Large intestine (tissue), 12 donors: ENCODE measurements at places on chromosomes 1 and 21. TPM values are rescaled to one million over a fixed set of nuclear protein-coding genes. Genes with fewer than 3 reads are reported as not detected.

DNA sequence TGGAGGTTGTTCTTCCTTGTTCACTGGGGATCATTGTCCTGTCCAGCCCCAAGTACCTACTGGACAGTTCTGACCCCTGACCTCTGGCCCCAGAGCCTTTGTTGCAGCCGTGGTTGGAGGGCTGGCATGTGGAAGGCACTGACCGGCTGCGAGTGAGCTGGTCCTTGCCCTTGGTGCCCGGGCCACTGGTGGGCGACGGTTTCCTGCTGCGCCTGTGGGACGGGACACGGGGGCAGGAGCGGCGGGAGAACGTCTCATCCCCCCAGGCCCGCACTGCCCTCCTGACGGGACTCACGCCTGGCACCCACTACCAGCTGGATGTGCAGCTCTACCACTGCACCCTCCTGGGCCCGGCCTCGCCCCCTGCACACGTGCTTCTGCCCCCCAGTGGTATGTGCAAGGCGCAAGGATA lies 11.4 kb downstream of the TIE1 start:
- no peak for DNase-seq

- DNase-seq, result no peak
These were observed 753.3 kb downstream of the LTN1 start for GRCh38 chr21:28239340-28239739.

DNA sequence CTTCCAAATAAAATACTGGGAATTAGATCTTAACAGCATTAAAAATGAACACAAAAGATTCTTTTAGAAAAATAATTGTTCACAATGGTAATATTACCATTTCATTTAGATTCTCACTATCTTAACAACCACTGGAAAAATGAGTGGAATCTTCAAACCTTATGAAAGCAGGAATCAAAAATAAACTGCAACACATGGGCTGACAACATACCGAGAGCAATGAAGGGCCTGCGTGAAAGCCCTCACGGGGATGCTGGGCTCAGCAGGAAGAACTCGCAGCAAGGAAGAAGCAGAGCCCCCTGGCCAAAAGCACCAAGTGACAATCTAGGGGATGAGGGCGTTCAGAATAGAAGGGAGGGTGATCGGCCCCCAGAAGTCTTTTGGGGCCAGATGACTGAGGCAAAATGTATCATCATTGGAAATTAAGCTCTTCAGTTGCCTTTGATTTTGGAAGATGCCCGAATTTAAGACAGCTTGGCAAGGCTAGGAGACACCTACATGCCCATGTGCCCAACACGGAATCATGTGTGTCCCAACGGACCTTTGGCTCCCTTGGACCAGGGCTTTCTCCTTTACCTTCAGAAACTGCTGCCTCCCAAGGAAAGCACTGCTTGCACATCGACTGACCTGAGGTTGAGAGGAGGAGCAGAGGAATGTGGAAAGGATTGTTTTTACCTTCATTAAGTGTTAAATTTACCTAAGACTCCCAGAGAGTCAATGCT lies 103.9 kb downstream of the TGFBR3 start:
- DNase-seq, result no peak

- DNase-seq, result no peak
These were observed 346.5 kb upstream of the PLD5 start for GRCh38 chr1:242870966-242871365.

GRCh38 chr1:25550683-25551310 lies 7.4 kb downstream of the LDLRAP1 start:
- no peak for DNase-seq

GRCh38 chr1:11735531-11735853 lies 444 bp upstream of the AGTRAP start:
- peak; percentile 8 for DNase-seq

DNA sequence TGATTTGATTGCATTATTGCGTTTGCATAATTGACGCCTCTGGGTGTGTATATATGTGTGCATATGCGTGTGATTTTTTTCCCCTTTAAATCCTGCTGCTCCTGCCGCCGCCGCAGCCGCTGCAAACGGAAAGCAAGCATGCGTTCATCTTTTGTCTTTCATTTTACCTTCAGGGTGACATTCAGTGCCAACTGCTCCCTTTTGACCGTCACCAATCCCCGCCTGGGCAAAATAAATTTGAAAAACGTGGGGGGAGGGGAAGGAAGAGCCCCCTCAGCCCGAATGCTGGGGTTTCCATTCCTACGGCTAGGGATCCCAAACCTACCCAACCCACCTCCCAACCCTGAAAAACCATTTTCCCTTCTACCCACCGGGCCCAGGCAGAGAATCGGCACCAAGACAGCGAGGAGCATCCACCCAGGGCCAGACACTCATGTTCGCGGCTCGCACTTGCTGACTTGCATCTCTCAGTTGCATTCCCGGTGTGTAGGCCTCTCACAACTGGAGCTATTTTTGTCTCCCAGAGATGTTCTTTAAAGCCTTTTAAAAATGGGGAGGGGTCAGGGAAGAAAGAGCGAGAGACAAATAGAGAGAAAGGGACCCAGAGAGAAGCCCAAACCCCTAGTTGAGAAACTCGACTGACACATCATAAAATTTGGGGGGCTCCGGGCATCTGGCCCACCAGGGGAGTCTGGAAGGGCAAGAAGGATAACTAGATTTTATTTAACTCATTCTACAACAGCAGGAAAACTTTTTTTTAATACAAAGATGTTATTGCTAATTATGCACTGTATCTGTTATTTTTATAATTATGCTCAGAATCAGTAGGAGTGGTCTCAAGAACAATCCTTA lies 367.1 kb upstream of the ESRRG start:
- DNase-seq, result no peak

- DNase-seq, result peak; percentile 86
These were observed 3.3 kb downstream of the RIPPLY3 start for GRCh38 chr21:37009740-37010341.

DNA sequence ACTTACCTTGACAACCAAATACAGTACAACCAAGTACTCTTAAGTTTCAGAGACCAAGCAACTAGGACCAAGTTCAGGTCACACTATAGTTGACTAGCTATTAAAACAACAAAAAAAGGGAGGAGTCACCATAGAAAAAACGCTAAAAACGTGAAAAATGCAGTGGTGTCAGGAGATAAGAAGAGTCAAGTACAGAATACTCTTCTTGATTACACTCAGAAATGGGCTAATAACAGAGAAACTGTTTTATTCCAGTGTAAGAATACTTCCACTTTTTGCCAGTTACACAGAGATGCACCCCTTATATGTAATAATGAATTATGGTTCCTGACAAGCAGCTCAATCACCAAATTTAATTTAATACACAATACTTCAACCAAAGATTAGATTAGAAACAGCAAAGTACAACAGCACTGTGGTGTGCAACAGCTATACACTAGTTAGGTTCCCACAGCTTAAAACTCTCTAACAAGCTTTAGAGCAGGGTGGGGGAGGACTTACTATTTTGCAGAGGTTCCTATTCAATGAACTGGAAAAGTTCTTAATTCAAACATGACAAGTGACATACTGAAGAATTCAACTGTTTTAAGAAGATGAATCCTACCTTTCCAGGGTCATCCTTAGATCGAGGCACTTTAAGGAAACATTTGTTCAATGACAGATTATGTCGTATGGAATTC lies 70.4 kb downstream of the FOXJ3 start:
- no peak for DNase-seq

- DNase-seq, result no peak
These were observed 37.0 kb upstream of the CAMK1G start for GRCh38 chr1:209546390-209547085.

GRCh38 chr1:97833881-97834280 lies 87.0 kb downstream of the DPYD start:
- no peak for DNase-seq

DNA sequence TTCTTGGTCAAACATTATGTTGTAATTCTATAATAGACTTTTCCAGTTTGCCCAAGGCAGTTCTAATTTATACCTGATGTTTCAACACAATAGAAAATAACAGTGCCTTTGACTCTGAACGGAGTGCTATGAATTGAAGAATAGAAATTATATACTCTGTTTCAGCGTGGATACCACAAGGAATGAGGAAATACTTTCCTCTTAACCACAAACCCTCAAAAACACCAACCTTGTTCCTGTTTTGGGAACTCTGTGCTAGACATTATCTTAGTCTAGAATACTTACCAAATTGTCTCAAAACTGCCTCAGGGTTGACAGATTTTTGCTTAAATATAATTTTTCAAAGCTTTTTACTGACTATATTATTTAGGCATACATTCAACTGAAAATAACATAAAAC lies 1629.3 kb downstream of the MRPL39 start:
- no peak for DNase-seq

DNA sequence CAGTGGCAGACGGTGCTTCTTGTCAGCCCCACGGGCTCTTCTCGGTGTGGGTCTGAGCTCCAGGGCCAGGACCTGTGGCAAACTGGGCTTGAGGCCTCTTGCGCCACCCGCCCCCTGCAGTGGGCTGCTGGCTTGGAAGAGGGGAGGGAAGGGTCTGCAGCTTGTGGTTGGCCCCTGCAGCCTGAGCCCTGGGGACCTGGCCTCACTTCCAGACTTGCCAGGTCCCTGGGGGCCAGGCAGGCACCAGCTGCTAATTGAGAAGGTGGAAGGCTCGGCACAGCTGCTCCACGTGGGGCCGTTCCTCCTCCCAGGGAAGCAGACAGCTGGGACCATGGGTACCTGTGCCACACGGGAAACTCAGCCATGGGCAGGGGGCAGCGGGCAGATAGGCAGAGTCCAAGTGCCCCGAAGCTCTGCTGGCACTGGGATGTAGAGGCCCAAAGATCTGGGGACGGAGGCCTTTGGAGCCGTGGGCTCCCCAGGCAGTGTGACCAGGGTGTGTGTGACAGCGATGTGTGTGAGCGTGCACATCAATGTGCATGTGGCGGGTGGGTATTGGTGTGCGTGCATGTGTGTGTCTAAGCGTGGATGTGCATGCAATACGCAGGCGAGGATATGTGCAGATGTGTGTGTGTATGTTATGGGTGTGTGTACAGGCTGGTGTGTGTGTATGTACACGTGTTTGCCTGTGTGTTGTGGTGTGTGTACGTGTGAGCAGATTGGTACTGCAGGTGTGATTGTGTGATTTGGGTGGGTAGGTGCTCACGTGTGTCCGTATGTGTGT lies 39.3 kb downstream of the TP73 start:
- no peak for DNase-seq

DNA sequence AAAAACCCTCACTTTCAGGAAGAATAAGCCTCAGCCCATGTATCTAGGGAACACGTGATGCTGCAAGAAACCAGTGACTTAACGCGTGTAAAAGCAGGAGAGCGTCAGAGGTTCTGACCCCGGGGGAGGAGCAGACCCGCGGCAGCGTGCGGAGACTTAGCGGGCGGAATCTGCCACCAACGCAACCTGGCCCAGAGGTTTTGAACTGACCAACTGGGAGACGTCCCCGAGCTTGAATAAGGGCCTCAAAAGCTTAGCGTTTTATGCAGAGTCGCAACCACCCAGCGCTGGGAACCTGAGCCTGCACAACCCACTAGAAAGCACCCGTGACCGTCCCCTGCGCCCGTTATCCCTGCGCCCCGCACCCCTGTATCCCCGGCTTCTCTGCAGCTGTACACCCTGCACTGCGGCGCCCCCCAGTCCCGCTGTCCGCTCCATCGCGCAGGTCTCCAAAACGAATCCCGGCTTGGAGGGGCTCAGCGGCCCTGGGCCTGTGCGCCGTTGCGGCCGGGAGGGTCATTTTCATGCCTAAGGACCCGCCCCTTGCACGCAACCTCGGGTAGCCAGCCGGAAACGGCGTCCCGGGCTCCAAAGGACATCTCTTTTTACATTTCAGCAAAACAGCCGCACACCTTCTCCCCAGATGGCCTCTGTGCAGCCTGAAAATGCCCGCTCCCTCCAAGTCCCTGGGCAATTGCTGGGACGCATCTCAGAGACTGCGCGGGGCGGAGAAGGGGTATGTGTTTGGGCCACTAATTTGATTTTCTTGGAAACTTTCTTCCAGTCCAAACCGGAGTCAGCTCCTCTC lies 29.4 kb upstream of the TRIM17 start:
- DNase-seq, result peak; percentile 57

GRCh38 chr1:203268901-203269653 lies 36.2 kb upstream of the BTG2 start:
- peak; percentile 55 for DNase-seq

GRCh38 chr1:28840928-28841544 lies 29.1 kb downstream of the OPRD1 start:
- no peak for DNase-seq

DNA sequence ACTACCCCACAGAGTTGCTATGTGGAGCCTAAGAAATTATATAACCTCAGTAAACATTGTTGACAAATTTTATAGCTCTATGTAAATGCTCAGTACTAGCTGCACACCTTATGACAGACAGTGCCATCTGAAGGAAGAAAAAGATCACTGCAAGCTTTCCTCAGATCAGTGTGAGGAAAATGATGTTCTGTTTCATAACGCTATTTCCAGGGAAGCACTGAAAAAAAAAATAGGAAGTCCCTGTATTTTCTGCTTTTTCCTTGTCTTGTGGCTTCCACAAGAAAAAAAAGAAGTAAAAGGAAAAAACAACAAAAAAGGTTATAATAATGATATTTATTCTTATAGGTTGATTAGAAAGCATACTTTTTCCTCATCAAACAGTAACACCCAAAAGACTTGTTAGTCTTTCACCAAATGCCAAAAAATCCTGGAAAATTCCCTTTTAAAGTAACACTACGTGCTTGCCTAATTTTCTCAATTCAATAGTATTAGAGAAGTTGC lies 23.2 kb downstream of the LYST start:
- peak; percentile 9 for DNase-seq

DNA sequence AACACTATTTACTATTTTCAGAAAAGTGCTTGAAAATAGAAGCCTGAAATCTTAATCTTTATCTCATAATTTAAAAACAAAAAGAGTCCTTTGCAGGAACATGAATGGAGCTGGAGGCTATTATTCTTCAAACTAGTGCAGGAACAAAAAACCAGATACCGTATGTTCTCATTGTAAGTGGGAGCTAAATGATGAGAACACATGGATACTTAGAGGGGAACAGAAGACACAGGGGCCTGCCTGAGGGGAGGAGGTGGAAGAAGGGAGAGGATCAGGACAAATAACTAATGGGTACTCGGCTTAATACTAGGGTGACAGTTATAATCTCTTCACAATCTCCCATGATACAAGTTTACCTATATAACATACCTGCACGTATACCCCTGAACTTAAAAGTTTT lies 176.3 kb downstream of the SDCCAG8 start:
- no peak for DNase-seq

ARTN gene
- 1.4 TPM for polyA plus RNA-seq

CLEC20A gene
- 0.09 TPM for polyA plus RNA-seq

RGS8 gene
- polyA plus RNA-seq, result 0.19 TPM

PALMD gene
- 4.6 TPM for polyA plus RNA-seq

GCSAML gene
- 0.07 TPM for polyA plus RNA-seq

CHIA gene
- polyA plus RNA-seq, result not detected

SLAMF9 gene
- 0.33 TPM for polyA plus RNA-seq

LCE6A gene
- not detected for polyA plus RNA-seq

PLD5 gene
- 0.36 TPM for polyA plus RNA-seq

KIF21B gene
- polyA plus RNA-seq, result 1.5 TPM

TEX38 gene
- 0.09 TPM for polyA plus RNA-seq

SPRR3 gene
- not detected for polyA plus RNA-seq

FOXO6 gene
- polyA plus RNA-seq, result 6.4 TPM

CPTP gene
- polyA plus RNA-seq, result 17.7 TPM

SAMSN1 gene
- 3.4 TPM for polyA plus RNA-seq

PDZK1 gene
- polyA plus RNA-seq, result 62.3 TPM

BEST4 gene
- 6.1 TPM for polyA plus RNA-seq

PEX19 gene
- polyA plus RNA-seq, result 49.1 TPM

CACNA1S gene
- 0.15 TPM for polyA plus RNA-seq
